NCI-H2081 treated with DMSO at 0.1 percent for 48 hours (cell line): ENCODE measurements at places on chromosomes 16 and 17.

- DNase-seq: no peak
These were observed 95.1 kb downstream of the METRNL start for GRCh38 chr17:83174362-83175118.

- no peak for DNase-seq
These were observed 54.7 kb downstream of the SKAP1 start for GRCh38 chr17:48375356-48375755.

DNA sequence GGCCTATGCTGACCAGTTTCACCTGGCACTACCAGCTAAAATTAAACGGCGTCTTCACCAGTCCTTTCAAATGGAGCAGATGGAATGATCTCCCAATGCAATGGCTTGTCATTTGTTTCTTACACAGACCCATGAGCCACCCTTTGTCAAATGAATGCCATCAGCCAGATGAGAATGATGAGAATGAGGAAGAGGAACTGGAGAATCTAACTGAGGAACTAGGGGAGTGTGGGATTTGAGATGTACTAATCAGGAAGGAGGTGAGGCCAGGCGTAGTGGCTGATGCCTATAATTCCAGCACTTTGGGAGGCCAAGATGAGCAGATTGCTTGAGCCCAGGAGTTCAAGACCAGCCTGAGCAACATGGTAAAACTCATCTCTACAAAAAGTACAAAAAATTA is 116.4 kb downstream of the HS3ST3A1 start:
- DNase-seq: no peak

DNA sequence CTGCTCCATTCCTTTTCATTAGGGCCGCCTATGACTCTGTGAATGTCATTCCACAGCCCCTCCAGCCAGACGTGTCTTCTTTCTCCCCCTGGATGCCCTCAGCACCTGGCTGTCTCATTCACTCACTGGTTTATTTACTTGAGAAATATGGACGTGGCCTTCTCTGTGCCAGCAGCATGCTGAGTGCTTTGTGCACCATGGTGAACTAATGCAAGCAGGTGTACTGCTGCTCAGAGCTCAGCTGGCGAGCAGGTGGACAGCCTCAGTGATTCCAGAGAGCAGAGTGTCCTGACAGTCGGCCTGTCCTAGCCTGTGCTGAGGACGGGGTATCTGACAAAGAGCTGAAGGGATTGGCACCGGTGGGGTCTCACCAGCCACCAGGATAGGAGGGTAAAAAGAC is 96.7 kb downstream of the GNAO1 start:
- DNase-seq: peak; percentile 52
